ENCODE measurements at places on chromosomes 12 and 14.

DNA sequence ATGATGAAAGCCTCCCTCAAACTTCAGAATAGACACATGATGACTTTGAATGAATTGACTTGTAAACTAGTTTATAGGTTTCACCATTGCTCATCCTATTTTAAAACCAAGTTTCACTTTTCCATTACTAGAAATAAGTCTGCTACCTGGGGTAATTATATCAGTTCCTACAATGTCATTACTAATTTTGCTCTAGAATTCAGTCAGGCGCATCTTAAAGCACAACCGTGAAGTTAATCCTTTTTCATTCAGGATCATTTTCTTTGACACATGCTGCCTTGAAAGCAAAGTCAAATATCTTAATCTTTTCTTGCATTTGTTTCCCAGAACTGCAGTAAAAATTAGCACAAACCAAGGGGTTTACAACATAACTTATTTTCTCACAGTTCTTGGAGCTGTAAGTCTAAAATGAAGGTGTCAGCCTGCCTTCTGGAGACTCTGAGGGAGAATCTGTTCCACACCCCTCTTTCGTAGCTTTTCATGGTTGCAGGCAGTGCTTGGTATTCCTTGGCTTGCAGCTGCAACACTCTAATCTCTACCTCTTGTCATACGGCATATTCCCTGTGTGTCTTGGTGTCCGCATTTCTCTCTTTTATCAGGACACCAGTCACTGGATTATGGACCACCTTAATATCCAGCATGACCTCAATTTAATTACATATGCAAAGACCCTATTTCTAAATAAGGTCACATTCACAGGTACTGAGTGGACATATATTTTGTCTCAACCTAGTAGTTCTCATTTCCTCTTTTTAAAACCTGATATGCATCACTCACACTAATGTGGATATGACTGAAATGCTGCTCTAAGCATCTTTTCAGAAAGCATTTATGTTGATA lies 114.3 kb upstream of the PDZRN4 start:
- DNase-seq, result no peak

GRCh38 chr12:53078425-53079225 lies 565 bp downstream of the SPRYD3 start:
- peak; percentile 32 for DNase-seq

DNA sequence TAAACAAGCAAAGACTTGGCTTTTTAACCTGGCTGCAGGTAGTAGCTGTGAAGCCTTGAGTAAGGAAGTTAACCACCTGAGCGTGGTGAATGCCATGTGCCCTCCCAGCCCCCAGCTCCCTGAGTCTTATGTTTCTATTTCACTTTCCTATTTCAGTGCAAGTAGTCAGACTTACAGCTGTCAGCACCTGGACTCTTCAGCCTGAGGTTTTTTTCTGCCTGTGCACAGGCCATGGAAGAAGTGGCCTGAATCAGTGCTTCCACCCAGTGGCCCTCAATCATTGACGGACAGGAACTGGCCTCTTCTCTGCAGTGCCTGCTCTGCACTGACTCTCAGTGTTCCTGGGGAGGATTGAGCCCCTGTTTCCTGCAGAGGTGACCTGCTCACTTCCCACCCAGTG lies 796.4 kb downstream of the MED13L start:
- no peak for DNase-seq

DNA sequence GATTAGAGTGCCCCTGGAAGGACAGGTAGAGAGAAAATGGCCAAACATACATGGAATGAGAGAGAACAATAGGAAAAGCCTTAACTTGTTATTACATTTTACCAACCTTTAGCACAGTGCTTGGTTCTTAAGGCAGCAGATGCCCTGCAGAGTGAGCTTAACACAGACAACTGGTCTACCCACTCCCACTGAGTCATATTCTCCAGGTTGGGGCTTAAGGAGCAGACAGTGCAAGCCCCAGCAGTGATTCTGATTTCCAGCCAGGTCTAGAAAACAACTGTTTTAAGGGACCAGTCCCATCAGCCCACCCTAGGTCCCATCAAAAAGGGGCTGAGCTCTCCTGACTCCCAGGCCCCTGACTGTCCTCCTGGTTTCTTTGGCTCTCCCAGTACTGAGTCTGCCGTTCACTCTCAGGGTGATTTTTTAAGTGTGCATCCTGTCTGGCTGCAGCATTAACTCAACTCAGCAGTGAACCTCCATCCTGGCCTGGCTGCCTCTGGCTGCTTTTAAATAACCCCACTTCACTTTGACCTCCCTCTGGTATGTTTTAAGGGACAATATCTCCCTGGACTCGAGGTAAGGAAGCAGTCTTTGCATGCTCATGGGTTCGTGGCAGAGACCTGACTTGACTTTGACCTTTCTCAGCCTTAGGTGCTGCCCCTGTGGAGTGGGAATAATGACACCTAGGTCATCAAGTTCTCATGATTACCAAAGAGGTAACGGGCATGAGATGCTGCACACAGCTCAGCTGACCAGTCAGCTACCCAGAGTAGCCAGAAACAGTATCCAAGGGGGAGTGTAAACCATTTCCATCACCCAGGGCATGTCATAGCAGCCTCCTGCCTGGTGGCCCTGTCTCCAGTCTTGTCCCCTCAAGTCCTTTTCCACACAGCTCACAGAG lies 210.7 kb upstream of the PWP1 start:
- DNase-seq, result no peak

Measured in fibroblast of skin of right quadriceps (primary cell).